Skin of body (tissue), 3 donors: ENCODE measurements at places on chromosomes 7 and 10. TPM values are rescaled to one million over a fixed set of nuclear protein-coding genes. Genes with fewer than 3 reads are reported as not detected.

DNA sequence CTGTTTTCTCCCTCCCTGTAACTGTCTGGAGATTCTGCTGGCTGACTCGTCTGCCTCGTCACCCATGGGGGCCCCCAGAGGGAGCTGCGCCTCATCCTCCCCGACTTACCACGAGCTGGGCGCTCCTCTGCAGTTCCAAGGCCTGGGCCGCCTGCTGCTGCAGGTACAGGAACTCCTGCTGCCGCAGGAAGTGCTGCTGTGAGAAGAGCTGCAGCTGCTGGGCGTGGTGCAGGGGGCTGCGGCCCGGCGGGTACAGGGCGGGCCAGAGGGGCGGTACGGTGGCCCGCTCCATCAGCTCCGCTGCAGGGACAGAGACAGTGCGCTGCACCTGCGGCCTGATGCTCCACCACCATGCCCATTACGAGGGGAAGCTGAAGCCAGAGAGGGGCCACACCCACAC lies 47.7 kb downstream of the TNRC18 start:
- DNase-seq = no peak

The MRC1 gene
- 35.5 TPM for total RNA-seq

- DNase-seq = no peak
Measured at GRCh38 chr7:154960063-154960790, 42.7 kb downstream of the PAXIP1 start.

DNA sequence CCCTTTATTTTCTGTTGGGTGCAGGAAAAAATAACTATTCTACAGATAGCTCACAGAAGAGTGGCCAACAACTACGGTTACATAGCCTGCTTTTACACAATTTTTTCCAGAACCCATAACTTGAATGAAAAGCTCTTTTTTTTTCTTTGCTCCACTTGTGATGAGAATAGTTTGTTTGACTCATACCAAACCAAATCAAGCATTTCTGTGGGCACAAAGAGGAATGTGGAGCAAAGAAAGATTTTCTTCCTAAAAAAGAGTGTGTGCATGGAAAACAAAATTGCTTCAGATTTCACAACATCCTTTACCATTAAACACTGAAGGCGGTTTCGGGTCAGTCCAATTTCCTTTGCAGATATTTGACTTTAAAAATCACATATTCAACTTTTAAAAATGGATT lies 54.8 kb upstream of the RAB11FIP2 start:
- DNase-seq = no peak

GRCh38 chr7:135260930-135261721 lies 27.5 kb downstream of the STRA8 start:
- DNase-seq = peak; percentile 20

DNA sequence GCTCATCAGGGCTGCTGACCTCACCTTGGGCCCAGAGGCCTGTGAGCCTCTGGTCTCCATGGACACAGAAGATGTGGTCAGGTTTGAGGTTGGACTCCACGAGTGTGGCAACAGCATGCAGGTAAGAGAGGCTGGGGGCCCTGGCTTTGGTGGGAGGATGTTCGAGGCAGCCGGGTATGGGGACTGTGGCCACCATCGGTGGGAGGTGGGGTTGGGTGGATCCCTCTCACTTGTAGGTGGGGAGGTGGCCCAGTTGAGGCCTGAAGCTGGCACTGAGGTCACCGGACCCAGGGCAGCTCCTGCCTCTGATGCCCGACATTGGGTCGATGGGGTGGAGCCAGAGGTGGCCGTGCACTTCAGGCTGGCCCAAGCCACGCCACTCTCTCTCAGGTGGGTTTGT lies 406 bp downstream of the ZP3 start:
- no peak for DNase-seq

GRCh38 chr7:106768324-106768751 lies 96.7 kb upstream of the PIK3CG start:
- DNase-seq = no peak

- no peak for DNase-seq
Measured at GRCh38 chr7:83413424-83413823, 235.5 kb downstream of the SEMA3E start.

GRCh38 chr7:40470817-40471216 lies 336.0 kb downstream of the SUGCT start:
- no peak for DNase-seq

- no peak for DNase-seq
Measured at GRCh38 chr7:36970551-36971514, 246.5 kb upstream of the AOAH start.

- no peak for DNase-seq
Measured at GRCh38 chr10:104642658-104643302, 1.7 kb downstream of the SORCS3 start.

- DNase-seq = no peak
Measured at GRCh38 chr10:54402576-54402975, 398.5 kb downstream of the PCDH15 start.

The SNCG gene
- 7.1 TPM for total RNA-seq

- no peak for DNase-seq
Measured at GRCh38 chr7:69896121-69896520, 297.8 kb downstream of the AUTS2 start.

GRCh38 chr7:140304191-140304799 lies 94.0 kb downstream of the SLC37A3 start:
- DNase-seq = no peak

- DNase-seq = no peak
Measured at GRCh38 chr7:39819514-39819913, 130.5 kb upstream of the CDK13 start.

- DNase-seq = no peak
Measured at GRCh38 chr10:90857635-90858460, at the start of gene HTR7. Gene HTR7, minus strand, starts transcription at chr10:90858039. Its CDS starts 368 bp downstream, at chr10:90857671.

DNA sequence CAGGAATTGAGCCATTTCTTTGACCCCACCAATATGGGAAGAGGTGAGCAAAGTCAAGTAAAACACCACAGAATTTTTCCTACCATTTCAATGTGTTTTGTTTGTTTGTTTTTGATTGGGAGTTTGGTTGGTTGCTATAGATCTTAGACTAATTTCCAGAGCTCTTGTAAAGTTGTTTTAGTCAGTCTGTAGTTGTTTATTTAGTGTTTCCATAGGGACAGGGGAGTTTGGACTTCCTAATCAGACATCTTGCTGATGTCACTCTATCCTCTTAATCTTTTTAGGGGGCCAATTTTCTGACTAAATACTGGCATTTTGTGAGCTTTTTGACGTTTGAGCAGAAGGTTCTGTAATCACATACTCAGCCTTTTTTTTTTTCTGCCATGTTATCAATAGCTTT lies 266.9 kb downstream of the ABCA13 start:
- DNase-seq = no peak

The EEPD1 gene
- 12.2 TPM for total RNA-seq

DNA sequence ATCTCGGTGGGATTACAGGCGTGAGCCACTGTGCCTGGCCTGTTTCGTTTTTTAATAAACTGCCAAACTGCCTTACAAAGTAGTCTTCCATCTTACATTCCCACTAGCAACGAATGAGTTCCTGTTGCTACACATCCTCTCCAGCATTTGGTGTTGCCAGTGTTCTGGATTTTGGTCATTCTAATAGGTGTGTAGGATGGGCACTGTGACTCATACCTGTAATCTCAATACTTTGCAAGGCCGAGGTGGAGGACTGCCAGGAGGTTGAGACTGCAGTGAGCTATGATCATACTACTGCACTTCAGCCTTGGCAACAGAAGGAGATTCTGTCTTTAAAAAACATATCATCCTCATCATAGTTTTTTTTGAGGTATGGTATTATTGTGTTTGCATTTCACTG lies 21.4 kb upstream of the RSBN1L start:
- DNase-seq = no peak

The SLC26A4 gene
- total RNA-seq = 1.1 TPM

The NAT16 gene
- not detected for total RNA-seq

GRCh38 chr10:124849111-124849773 lies 47.6 kb downstream of the ABRAXAS2 start:
- no peak for DNase-seq

DNA sequence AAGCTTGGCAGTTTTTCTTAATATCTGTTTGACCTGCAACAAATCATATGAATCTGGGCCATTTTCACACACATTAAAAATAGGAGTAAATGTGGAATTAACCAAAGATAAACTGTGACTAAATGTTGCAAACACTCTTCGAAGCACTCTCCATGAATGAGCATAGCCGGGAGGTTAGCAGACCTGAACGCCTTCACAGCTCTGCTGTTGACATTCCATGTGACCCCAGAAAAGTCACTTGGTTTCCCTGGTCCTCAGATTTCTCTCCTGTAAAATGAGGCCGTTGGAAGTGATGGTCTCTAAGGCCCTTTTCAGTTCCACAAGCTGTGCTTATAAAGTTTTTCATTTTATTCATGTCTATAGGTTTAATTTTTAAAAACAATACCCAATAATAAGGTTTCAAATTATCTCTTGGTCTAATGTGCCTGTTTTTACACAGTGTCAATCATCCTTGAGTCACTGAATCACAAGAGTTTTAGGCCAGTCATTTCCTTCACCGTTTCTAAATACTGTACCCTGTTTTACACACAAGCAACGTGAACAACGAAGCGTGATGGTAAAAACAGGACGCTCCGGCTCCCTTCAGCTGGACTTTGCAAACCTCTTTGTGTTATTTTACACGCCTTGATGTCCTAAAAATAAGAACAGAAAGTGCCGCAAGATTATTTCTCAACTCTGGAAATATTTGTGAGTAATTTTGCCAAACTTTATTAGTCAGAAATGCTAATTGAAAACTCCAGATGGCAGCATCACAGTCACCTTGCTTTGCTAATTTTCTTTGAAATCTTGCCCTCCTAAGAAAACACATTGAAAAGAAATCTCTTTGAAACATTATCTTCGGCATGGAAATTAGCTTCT lies 38.6 kb upstream of the MET start:
- DNase-seq = no peak

The NKX2-3 gene
- total RNA-seq = not detected
